ENCODE measurements at places on chromosomes 6 and 20.

GRCh38 chr6:7996538-7997111 lies 67.6 kb downstream of the BLOC1S5 start:
- DNase-seq, result peak; percentile 29

GRCh38 chr20:45592574-45593189 lies 13.6 kb upstream of the WFDC8 start:
- DNase-seq, result no peak

DNA sequence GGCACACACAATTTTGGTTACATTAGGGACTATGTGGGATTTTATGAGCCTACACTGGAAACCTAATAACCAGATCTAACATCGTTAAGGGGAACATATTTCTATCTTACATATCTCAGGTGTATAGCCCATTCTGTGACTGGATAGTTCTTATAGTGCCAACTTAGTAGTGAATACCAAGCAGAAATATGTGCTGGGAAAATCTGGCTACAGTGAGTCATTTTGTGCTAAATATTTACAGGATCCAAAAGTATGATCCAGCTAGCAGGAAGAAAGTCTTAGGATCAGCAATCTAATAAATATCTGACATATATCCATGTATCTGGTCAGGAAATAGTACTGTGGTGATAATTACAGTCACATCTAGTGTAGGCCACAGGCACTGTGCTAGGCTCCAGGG lies 94.6 kb upstream of the INSM1 start:
- DNase-seq, result no peak

DNA sequence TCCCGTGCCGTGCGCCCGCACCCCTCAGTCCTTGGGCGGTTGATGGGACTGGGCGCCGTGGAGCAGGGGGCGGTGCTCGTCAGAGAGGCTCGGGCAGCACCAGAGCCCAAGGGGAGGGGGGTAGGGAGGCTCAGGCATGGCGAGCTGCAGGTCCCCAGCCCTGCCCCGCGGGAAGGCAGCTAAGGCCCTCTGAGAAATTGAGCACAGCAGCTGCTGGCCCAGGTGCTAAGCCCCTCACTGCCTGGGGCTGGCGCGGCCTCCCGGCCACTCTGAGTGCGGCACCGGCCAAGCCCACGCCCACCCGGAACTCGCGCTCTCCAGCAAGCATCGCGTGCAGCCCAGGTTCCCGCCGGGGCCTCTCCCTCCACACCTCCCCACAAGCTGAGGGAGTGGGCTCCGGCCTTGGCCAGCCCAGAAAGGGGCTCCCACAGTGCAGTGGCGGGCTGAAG lies 16.4 kb downstream of the SOX4 start:
- no peak for DNase-seq

Data from NCI-H446 treated with DMSO at 0.1 percent for 48 hours (cell line).